CD8-positive, alpha-beta memory T cell (primary cell): ENCODE measurements at places on chromosomes 11 and 22. TPM values are rescaled to one million over a fixed set of nuclear protein-coding genes. Genes with fewer than 3 reads are reported as not detected.

DNA sequence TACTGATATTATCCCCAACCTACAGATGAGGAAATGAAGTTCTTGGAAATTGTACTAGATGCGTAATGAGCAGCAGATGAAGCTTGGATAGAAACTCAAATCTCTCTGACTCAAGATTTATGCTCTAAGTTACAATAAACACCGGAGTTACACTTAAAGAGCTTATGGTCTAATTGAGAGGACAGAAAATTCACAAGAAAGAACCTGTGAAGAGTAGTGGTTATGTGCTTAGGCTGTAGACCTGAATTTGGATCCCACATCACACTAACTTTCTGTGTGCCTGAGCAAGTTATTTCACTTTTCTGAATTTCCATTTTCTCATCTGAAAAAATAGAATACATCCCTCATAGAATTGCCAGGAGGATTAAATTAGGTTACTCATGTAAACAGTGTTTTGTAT, 58.5 kb downstream of the FLI1 start:
- no peak for DNase-seq

DNA sequence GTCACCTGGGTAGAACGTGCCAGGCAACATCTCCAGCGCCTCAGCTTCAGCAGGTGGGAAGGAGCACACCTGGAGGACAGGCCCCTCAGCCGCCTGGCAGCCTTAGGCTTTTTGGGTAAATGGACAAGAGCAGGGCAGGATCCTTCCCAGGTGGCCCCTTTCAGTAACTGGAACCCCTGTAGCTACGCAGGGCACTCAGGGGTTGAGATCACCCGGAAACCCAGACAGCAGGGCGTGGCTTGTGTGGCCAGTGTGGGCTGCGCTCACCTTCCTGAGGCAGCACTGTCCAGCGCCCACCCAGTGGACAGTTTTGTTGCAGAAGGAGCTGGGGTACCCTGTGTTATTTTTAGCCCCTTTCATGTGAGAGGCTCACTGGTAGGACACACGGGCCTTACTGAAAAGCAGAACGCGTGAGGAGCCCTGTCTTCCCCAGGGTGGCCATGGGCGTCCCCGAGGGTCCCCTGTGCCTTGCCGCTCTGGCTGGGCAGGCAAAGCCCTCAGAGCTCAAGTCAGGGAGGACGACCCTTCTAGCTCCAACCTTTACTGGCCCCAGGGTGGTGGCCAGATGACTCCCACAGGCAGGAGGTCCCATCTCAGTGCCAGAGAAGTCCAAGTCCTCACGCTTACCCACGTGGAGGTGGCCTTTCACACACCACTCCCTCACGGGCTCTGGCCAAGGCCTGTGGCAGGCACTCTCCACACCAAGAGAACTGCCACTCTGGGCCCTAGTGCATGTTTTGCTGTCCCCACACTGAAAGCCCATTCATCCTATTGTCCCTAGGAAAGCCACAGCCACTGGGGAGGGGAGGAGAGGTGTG, 75.8 kb downstream of the CTTN start:
- DNase-seq, result no peak

The DRD2 gene
- not detected for total RNA-seq

GRCh38 chr11:73399159-73399590, 23.0 kb downstream of the RELT start:
- no peak for DNase-seq

The HOATZ gene
- total RNA-seq, result not detected

The P2RX6 gene
- total RNA-seq, result 0.35 TPM

- DNase-seq, result no peak
Observed at GRCh38 chr11:76282811-76283595, 76.7 kb upstream of the WNT11 start.

The PANX3 gene
- total RNA-seq, result not detected

DNA sequence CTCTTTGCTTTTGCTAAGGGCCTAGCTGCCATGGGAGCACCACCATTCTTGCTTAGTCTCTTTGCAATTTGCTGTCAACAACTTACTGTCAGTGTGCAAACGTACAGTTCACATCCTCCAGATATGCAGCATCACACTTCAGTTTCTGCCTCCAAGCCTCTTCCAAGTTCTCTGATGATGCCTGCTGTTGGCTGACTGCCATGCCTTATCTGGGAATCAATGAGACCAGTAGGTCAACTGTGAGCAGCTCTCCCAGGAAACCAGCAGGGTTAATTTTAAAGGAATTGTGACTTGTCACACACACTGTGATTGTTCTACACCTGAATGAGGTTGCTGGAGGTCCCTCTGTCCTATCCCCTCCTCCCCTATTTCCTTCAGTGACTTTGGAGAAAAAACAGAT, 56.0 kb downstream of the COPB1 start:
- DNase-seq, result no peak

The CASP5 gene
- not detected for total RNA-seq

- DNase-seq, result no peak
Observed at GRCh38 chr11:76062733-76063132, 143.6 kb downstream of the WNT11 start.

GRCh38 chr11:90438069-90438468, 215.2 kb upstream of the CHORDC1 start:
- DNase-seq, result no peak

- no peak for DNase-seq
Observed at GRCh38 chr11:124278261-124278660, 22.1 kb downstream of the OR8G5 start.

DNA sequence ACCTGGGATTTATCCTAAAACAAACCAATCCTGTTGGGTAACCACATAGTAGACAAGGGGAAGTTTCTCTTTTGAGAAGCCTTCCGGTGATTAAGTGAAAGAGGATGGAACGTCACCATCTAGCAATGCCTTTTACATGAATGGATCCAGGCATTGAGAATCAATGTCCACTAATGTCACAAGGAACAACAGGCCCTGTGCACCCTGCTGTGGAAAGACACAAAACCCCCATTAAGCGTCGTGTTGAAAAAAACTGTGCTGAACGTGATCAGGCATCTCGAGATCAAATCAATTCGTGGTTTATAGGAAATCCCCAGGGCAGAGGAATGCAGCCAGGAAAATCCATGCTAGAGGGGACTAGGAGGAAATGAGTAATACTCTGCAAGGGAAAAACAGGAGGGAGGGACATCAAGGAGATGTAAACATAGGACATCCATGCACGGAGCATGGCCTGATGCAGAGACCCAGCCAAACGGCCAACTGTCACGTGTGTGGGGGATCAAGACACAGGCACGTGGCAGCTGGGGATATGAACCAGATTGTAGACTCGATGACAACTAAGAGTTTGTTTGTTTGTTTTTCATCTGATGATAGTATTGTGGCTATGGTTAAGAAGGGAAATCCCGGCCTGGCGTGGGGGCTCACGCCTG, 38.6 kb upstream of the CARS1 start:
- DNase-seq, result no peak

The C22orf42 gene
- not detected for total RNA-seq

The CCDC88B gene
- total RNA-seq, result 101 TPM

DNA sequence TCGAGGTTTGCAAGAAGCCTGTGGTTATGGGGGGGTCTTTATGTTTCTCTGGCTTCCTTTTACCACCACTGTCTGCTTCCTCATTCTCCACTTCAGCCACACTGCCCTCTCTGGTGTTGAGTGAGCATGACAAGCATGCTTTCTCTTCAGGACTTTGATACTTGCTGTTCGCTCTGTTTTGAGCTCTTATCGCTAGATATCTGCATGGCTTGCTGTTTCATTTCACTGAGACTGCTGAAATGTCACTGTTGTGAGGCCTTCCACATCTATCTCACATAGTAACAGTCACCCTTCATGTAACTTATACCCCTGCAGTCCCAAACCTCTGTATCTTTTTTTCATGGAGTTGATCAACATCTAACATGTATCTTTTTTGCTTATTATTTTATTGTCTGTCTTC, 59.8 kb downstream of the TMEM135 start:
- no peak for DNase-seq

DNA sequence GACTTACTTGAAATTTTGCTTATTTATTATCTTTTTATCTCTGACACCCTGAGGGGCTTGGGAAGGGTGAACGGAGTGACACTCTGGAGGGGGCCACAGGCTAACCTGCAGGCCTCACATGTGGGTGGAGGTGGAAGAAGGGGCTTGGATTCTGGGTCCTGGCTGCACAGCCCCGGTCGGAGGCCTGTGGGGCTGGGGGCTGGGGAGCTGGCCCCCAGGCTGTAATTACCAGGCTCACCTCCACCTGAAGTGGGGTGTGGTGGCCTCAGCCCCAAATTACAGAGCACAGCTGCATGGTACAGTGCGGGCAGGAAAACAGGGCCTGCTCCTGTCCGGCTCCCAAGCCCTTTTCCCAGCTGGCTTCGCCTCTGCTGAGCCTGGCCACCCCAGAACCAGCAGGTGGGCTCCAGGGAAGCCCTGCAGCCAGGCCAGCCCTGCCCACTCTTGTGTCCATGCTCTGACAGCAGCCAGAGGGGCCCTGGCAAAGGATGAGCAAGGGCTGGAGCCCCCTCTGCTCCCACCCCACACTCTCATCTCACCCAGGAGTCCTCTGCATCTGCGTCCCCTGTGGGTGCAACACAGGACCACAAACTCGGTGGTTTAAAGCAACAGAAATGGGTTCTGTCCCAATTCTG, 48.0 kb downstream of the IGF2 start:
- peak; percentile 7 for DNase-seq

DNA sequence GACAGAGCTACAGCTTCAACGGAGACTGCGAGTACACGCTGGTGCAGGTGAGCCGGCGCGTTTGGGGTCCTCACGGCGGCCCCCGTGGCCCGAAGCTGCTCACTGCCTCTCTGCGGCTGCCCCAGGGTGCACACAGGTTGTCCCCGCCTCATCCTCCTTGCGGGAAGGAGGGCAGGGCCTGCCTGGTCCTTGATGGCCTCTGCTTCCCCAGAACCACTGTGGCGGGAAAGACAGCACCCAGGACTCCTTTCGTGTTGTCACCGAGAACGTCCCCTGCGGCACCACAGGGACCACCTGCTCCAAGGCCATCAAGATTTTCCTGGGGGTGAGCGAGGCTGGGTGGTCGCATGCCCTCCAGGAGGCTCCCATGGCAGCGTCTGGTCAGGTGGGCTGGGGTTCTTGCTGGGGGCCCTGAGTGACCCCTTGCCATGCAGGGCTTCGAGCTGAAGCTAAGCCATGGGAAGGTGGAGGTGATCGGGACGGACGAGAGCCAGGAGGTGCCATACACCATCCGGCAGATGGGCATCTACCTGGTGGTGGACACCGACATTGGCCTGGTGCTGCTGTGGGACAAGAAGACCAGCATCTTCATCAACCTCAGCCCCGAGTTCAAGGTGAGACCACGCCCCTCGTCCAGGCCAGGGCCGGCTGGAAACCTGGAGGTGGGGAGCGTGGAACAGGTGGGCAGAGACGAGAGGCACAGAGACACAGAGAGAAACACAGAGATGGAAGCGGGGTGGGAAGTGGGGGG, 19.4 kb downstream of the MUC5AC start:
- DNase-seq, result no peak

The MSANTD4 gene
- total RNA-seq, result 17.2 TPM

The GAS2L1 gene
- total RNA-seq, result 0.71 TPM

The LRRC32 gene
- 1.5 TPM for total RNA-seq

The PRR5L gene
- total RNA-seq, result 32.5 TPM

GRCh38 chr11:19670030-19670791, 42.4 kb upstream of the NAV2 start:
- no peak for DNase-seq

The OR8D4 gene
- total RNA-seq, result not detected

The NAP1L4 gene
- total RNA-seq, result 280 TPM

DNA sequence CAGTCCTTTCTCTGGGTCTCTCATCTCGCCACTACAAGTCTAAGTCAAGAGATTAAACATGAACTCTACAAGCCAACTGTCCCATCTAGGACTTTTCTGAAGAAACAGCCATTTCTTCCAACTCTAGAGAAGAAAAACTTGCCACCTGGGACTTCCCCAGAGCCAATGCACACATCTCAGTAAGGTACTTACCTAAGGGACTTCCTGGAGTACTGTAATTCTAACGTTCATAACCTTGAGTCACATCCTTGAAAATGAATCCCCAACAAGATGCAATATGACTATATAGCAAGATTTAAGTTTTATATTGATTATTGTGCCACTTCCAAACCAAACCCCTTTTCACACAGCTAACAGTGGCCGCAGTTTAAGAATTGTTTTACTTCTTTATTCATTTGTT, 11.9 kb upstream of the ISX start:
- DNase-seq, result no peak

DNA sequence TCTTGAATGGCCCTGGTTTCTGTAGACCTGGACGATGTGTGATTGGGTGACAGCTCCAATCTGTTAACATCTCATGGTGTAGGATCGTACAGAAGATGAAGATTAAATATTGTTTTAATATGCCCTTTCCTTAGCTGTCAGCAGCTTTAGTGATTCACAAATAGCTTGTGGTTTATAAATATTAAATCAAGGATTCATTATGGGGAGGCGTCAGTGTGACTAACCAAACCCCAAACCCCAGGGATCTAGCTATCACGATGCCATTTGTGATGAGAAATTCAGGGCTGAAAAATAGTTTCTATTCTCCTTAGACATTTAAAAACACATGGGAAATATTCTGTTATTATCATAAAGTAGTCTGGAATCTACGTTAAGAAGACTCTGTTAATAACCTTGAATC, 73.4 kb downstream of the NCAM1 start:
- no peak for DNase-seq

DNA sequence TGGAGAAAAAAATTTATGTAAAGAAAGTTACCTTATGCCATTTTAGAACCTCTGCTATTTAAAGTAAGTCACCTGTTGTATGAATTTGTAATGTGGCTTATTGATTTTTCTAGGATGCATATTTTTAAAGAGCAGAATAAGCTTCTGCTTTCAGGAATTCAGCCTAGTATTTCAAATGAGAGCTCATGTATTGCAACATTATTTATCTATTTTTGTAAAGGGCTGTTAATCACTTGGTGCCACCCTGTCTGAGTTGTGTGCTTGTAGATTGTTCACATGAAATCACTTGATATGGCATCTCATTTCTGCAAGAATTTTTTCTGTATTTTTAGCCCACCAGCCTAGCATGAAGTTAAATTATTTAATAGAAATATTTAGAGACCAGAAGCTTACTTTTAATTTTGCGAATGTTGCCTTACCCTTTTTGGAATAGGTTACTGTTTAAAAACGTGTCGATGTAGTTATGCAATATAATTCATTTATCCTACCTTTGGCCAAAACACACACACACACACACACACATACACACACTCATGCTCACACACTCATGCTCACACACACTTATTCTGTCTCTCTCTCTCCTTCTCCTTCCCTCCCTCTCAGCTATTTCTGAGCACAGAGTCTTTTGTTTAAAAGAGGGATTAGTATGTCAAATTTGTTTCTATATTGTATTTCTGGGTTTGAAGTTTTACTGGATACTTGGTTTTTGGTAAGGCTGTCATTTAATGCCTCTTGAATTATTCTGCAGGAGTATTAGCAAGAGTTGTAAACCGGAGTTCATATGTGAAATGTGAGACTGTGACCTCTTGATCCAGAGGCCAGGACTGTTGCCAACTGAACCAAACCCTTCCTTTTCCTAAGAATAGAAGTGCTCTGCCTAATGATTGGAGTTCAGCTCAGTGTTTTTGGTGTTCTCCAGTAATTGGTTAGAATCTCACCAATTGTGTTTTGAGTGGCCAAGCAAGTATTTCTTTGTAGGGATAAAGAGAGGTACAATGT, 34.4 kb downstream of the YAP1 start:
- no peak for DNase-seq

GRCh38 chr11:118842369-118842768, 41.3 kb upstream of the CXCR5 start:
- DNase-seq, result no peak

The VPREB1 gene
- total RNA-seq, result not detected

The HTR3A gene
- not detected for total RNA-seq

- DNase-seq, result no peak
Observed at GRCh38 chr11:79507706-79508105, 66.9 kb upstream of the TENM4 start.
